ENCODE measurements at places on chromosomes 7 and 10. TPM values are rescaled to one million over a fixed set of nuclear protein-coding genes. Genes with fewer than 3 reads are reported as not detected.

Gene NPC1L1
- total RNA-seq = not detected

Gene PRF1
- 0.28 TPM for total RNA-seq

Gene ABCB4
- 0.20 TPM for total RNA-seq

Gene RBM48
- 5.8 TPM for total RNA-seq

Gene FBXL15
- 9.4 TPM for total RNA-seq

Gene OLAH
- 11.7 TPM for total RNA-seq

Data from esophagus mucosa (tissue), 1 donor.